ENCODE measurements at places on chromosomes 11 and 22. TPM values are rescaled to one million over a fixed set of nuclear protein-coding genes. Genes with fewer than 3 reads are reported as not detected.

DNA sequence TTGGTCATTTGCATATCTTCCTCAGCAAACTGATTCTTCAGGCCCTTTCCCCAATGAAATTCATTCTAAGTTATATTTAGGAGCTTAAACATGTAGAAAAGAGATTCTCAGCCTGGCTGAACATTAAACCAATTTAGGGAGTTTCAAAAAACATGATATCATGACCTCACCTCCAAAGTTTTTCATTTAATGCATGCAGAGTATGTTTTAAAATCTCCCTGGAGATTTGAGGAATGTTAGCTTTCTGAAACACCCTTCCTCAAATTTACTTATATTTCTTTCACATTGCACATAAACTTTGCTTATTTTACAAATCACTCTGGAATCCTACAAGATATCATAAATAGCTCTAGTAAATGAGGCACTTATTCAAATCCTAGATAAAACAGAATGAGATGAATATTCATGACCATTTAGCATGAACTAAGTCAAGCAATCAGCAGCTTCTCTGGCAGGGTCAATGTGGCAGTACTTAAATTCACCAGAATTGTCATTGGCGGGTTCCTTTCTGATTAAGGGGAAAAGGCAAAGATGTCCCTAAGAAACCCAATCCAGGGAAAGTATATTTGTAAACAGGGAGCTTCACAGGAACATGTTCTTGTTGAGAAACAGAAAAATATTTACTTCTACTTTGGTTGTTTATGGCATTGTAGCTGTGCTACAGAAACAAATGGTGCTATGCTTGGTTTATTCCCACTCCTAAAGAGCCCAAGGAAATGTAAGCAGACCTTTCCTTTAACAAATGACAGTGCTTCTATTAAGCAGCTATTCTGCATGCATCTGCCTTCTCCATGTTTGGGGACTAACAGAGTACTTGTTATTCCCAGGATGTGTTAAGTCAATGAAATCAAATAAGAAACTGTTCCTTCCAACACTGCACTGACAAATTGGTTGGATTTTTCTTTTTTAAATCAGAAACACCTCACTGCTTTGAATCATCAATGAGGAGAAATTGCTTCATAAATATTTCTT, 162.3 kb downstream of the C11orf87 start:
- H3K27me3 ChIP-seq = no peaks in the 10 kb centered on the region
- no peak for DNase-seq
- no peak overlapping the region for H3K27ac ChIP-seq
- H3K4me3 ChIP-seq = no peak overlapping the region

DNA sequence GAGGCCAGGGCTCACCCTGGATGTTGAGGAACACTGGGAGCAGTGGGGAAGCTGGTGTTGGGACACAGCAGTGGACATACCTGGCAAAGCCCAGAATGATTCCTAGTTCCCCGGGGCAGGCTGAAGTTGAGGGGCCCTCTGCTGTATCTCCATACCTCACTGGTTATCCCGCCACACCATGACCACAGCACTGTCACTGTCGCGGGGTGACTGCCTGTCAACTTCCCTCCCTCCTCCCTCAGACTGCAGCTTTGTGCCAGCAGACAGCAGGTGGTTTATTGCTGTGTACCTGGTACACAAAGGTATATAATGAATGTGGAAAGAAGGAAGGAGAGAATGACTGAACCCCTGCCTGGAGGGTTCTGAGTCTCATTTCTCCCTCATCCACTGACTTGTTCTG, 318.7 kb downstream of the TMEM135 start:
- no peak overlapping the region for H3K4me3 ChIP-seq
- H3K27me3 ChIP-seq = peaks cover 3% of the 10 kb centered on the region
- no peaks in the 10 kb centered on the region for H3K36me3 ChIP-seq
- no peak for DNase-seq
- H3K27ac ChIP-seq = no peak overlapping the region

- no peak overlapping the region for H3K4me3 ChIP-seq
- H3K27ac ChIP-seq = no peak overlapping the region
Observed at GRCh38 chr11:74070723-74071492, 62.0 kb upstream of the UCP3 start.

DNA sequence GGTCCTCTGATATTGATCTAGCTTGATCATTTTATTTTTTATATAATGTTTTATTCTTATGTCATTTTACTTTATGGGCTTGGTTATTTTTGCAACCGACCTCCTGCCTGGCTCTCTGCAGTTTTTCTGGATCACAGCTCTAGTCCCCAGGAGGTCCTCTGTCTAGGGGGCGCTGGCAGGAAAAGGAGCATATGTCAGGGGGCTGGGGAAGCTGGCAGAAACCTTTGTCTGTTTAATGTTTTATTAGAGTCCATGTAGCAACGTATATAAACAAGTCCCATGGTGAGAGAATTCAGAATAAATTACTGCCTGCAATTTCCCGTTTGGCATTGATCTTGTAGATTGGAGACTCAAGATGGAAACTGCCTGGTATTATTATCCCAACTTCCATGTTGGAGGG, 133.5 kb upstream of the ZBED5 start:
- no peak for DNase-seq
- H3K27ac ChIP-seq = no peak overlapping the region
- no peak overlapping the region for H3K4me3 ChIP-seq
- H3K4me1 ChIP-seq = no peaks in the 10 kb centered on the region
- no peaks in the 10 kb centered on the region for H3K36me3 ChIP-seq

The MYBPC3 gene
- total RNA-seq = not detected

The FOLH1 gene
- not detected for total RNA-seq

The NXPE1 gene
- not detected for total RNA-seq

The RANGAP1 gene
- 145 TPM for total RNA-seq

The YPEL1 gene
- total RNA-seq = 7.2 TPM

The CTTN gene
- 1.4 TPM for total RNA-seq

The MYO18B gene
- 3.6 TPM for total RNA-seq
